ENCODE measurements at places on chromosomes 1 and 21. TPM values are rescaled to one million over a fixed set of nuclear protein-coding genes. Genes with fewer than 3 reads are reported as not detected.

GRCh38 chr1:21156019-21156418 lies 20.7 kb downstream of the EIF4G3 start:
- no peak for DNase-seq

GRCh38 chr1:1198423-1199140 lies 7.8 kb downstream of the TNFRSF18 start:
- no peak for DNase-seq

DNA sequence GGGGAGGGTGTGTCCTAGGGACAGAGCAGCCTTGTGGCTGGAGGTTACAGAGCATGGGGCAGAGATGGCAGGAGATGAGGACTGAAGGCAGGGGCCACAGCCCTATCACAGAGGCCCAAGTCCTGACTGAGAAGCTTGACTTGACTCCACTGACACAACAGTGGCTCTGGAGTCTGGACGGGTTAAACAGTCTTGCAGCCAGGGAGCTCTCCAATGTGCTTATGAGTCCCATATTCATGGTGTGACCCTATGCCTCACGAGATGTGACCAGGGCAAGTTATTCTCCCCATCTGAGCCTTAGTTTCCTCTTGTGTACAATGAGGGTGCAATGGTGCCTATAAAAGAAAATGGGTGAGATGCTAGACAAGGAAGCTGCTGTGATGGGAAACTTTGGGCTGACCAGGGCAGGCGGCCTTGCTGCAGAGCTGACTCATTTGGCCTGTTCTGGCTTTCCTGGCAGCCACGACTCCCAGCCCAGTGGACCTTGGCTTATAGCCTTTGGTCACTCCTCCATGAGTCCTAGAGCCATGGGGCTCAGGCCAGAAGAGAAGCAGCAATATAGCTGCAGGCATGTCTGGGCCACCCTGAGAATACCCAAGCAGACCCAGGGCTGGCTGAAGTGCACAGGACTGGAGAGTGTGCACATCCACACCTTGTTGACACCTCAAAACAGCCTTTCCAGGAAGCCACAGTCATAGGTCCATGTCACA lies 2.8 kb upstream of the TTC22 start:
- peak; percentile 62 for DNase-seq

DNA sequence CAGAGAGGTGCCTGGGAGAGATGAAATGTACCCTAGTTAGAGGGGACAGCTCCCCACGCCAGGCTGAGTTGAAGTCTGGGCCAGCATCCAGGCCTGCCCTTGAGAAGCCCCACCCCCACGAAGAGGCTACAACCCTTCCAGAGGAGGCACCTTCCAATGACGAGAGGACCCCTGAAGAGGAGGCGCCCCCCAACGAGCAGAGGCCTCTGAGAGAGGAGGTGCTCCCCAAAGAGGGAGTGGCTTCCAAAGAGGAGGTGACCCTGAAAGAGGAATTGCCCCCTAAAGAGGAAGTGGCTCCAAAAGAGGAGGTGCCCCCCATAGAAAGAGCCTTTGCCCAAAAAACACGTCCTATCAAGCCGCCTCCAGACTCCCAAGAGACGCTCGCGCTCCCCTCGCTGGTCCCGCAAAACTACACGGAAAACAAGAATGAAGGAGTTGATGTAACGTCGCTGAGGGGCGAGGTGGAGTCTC lies 3.1 kb downstream of the EVA1B start:
- DNase-seq: no peak

- DNase-seq: no peak
Measured at GRCh38 chr1:182003953-182004586, 57.4 kb downstream of the ZNF648 start.

- no peak for DNase-seq
Measured at GRCh38 chr1:111735321-111735720, 3.9 kb downstream of the INKA2 start.

DNA sequence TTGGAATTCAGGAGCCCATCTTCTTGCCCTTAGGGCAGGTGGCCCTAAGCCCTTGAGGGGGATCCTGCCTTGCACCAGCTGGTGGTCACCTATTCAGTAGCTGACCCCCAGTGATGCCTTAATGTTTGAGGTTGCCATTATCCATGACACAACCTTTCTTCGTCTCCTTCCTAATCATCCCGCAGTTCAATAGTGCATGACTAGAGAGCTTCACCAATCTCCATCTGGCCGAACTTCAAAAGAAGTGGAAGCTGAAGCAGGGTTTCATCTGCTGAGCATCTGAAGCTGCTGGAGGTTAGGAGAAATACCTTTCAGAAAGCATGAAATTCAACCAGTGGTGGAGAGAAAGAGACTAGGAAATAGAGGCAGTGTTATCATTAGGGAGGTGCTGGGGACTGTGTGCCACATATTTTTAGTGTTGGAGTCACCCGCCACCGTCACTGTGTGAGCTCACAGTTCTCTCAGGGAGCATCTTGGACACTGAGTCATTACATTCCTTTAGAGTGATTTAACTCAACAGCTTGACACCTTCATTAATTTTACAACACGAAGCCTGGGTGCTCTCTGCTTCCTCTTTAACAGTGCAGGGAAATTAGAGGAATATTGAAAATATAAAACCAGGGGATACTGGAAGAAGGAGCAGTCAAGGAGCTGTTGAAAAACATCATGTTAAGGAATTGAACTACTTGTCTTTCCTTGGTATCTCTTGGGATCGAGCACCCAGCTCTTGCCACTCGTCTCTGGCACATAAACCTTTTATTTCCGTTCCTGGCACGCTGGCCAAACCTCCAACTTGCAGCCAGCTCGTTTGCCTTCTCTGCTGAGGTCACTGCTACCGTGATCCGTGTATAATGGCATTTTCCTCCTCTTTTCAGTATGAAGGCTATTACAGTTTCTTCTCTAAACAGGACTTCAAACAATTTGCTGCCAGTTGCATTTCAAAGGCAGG lies 53.6 kb downstream of the PEX14 start:
- DNase-seq: peak; percentile 91

- DNase-seq: no peak
Measured at GRCh38 chr1:155847823-155848529, 9.0 kb downstream of the GON4L start.

GRCh38 chr1:220485131-220485530 lies 42.8 kb upstream of the MARK1 start:
- DNase-seq: no peak

GRCh38 chr1:201282931-201283829 lies at the start of gene PKP1:
Gene PKP1 (plus strand): TSS chr1:201283506. CDS start chr1:201283703, 197 bp downstream.
- no peak for DNase-seq

DNA sequence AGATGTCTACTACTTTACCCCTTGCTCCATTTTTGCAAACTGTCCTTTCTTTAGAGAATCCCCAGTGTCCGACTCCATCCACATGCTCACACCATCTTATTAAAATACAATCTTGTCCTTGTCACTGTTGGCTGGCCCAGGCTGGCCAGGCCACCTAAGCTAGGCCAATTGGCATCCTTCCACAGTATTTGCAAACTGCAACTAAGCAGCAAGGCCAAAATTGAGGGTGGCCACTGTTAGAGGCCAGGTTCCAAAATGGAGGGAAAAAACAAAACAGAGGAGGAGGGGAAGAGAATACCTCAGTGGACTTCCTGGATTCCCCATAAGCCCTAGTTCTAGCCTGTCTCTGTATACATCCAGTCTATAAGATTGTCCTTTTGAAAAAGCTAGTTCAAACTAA lies 4.3 kb downstream of the FAM89A start:
- DNase-seq: no peak

- peak; percentile 24 for DNase-seq
Measured at GRCh38 chr1:245008761-245009160, 144.4 kb upstream of the HNRNPU start.

The CALML6 gene
- not detected for total RNA-seq

The RGS8 gene
- total RNA-seq: under 0.01 TPM

The NEGR1 gene
- 5.3 TPM for total RNA-seq
